ENCODE measurements at places on chromosomes 7 and 10. TPM values are rescaled to one million over a fixed set of nuclear protein-coding genes. Genes with fewer than 3 reads are reported as not detected.

NACAD gene
- 0.16 TPM for total RNA-seq

DNA sequence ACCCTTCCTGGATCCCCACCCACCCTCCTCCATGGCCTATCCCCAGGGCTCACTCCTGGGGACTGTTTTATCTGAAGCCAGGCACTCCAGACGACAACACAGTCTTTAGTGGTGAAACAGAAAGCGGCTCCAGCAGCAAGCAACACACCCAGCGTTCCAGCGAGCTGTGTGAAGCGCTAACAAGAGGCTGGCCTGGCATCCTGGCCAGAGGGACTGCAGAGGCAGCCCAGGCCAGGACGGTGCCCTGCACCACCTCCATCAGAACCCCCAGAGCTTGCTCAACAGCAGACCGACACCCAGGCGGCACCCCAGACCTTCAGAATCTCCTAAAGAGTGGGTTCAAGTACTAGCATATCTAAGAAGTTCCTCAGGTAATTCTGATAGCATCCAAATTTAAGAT, 2.0 kb upstream of the CPXM2 start:
- no peak for DNase-seq

DNA sequence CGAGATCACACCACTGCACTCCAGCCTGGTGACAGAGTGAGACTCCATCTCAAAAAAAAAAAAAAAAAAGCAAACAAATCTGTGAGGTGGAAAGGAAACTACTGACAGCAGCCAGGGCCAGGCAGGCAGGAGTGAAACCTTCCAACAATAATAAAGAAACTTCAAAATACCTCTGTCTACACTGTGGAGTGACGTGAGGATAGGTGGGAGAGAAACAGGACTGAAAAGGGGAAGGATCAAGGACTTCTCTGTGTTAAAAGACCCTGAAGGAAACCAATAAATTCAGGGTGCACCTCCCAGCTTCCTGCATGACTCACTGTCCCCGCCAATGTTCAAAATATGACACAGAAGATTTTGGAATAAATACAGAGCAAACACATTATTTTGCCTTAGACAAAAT, 82.9 kb downstream of the KIAA1549 start:
- DNase-seq, result peak; percentile 51

DNA sequence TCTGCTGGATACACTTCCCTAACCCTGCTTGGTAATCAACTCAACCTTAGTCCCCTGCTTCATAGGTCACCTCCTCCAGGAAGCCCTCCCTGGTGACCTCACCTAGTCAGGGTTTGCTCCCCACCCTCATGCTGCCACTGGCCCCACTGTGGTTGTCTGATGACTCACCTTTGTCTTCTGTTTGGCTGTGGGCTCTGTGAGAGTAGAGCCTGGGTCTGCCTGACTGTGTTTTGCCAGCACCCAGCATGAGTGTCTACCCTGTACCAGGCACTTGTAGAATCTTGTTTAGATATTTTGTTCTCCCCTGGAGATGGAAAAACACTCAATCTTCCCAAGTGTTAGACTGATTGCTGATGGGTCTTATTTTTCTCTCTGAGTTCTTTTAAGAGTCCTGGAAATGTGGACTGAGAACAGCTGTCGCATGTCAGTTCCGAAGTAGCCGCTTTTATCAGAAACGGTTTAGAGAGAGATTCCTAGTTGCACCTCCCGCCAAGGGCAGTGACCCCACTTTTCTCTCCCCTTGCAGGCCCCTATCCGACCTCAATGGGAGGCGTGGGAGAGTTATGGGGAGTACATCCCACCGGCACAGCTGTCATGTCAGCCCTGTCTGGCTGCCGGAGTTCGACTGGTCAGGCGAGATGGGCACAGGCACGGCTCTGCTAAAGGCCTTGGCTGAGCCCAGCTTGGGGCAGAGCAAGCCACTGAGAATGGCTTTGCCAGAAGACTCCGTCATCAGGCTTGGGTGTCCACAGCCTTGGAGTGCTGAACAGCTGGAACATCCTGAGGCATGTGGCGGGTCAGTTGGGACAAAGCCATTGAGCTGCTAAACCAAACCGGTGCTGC, 134.3 kb downstream of the GRK5 start:
- peak; percentile 58 for DNase-seq

DNA sequence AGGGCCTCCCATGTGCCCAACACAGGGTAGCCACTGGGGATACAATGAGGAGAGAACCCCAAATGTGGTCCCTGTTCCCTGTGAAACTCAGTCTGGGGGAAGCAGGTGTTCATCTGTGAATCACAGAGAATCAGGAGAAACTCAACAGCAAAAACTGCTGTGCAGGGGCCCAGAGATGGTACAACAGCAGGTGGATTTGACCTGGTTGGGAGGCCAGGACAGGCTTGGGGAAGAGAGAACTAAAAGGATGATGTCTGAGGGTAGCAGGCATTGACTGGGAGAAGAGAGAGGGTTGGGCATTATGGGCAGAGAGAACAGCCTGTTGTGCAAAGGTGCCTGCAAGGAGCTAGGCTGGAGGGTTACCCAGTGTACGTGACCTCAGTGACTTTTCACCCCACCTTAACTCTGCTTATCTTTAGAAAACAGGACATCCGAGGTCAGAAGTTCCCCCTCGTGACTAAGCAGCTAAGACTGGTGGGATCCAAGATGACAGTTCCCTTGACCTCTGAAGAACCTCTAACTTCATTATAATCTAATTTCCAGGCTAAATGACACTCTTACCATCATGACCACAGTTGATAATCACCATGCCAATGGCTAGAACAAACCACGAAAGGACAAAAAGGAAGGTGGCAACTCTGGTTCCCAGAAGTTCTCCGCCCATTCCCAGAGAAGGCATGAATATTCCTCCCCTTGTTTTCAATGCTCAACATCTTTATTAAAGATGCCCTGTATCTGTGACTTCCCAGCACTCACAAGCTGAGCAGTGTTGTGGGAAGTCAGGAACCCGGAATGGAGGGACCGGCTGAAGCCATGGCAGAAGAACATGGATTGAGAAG, 5.1 kb upstream of the ADAMTS14 start:
- no peak for DNase-seq

DNA sequence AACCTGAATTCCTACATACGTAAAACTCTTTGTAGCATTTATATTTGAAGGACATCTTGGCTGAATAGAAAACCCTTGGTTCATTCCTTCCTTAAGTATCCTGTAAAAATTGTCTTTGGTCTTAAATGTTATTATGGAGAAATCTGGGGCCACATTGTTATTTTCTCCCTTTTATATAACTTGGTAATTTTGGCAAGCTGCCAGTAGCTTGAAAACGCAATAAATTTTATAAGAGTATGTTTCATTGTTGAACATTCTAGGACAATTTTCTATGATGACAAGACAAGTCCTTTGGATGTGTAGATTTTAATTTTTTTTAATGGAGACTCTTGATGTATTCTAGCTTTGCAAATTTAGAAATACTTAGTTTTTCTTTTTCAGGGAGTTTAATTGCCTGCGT, 191.9 kb downstream of the ABCA13 start:
- no peak for DNase-seq

DNA sequence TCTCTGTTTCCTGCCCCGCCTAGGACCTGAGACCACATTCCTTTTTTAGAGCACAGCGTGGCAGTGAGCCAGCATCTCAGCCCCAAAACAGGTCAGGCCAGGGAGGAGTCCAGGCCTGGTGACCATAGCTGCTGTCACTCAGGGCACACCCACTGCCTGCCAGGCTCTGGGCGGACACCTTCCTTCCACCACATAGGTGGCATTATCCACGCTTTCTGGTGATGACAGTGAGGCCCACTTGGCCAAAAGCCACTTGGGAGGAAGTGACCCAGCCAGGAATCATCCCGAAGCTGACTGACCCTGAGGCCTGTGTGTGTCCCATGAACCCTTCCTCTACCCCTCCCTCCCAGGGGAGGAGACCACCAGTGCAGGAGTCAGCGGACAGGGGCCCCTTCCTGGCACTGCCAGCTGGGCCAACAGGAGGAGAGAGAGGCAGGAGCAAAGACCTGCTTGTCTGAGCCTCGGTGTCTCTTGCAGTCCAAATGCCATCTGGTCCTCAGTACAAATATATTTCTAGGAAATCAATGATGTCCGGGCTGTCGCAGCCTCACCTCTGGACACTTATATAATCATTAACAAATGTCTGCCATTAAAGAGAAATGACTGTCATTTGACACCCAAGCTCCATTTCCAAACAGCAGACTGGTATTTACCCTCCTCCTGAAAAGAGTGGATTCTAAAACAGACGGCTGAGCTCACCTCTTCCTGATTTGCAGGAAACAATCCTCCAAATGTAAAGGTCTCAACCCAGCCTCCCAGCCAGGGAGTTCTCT, 63.0 kb downstream of the ABRAXAS2 start:
- no peak for DNase-seq

- DNase-seq, result peak; percentile 82
Measured at GRCh38 chr7:2510909-2511768, 8.4 kb upstream of the LFNG start.

DNA sequence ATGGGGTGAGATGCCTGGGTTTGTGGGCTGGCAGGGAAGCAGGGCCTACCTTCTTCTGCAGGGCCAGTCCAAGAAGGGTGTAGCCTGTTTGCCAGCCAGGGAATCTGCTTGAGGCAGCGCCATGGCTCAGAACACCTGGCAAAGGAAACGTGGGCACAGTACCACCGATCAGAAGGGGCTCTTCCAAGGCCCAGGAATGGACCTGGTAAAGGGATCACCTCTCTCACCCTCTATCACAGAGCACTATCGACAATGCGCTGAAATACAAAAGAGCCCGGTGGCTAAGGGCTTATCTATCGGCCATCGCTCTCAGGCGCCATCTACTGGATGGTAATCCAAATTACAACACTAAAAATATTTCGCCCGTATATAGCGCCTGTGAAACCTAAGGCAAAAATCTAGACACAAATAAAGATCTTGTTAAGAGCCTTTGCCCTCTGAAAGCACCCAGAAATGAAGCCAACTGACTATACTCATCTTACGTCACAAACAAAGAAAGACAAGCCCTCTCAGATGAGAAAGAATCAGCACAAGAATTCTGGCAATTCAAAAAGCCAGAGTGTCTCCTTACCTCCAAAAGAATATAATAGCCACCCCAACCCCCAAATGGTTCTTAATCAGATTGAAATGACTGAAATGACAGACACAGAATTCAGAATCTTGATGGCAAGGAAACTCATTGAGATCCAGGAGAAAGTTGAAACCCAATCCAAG, 217.8 kb upstream of the HPS1 start:
- DNase-seq, result peak; percentile 57

DNA sequence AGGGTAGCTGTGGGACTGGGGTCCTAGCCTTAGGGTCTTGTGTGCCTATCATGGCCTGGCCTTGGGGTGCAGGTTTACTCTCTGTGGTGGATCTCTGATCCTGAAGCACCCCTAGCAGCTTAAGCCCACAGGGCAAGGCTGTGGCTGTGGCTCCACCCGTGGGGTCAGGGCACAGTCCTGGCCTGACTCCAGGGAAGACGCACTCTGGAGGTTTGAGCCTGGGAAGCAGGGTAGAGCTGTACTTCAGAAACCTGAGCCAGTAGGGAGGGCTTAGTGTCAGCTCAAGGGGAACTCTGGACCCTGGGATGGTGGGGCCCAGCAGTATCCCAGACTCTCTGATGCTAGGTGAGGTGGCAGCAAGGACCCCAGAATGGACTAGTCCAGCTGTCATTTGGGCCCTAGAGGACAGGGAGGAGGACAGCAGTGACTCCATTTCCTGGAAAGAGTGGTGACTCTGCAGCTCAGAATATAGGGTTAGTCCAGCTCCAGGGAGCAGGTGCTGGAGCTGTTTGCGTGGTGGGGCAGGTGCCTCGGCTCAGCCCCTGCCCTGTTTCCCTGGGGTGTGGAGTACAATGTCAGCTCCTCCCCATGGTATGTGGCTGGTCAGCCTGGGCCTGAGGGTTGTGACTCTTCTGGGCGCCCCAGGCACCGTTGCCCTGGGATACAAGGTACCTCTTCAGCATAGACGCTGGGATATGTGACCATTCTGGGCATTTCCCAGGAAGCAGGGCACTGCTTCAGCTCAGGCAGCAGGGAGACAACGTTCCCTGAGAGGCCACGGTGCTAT, 15.8 kb downstream of the GTPBP4 start:
- no peak for DNase-seq

DNA sequence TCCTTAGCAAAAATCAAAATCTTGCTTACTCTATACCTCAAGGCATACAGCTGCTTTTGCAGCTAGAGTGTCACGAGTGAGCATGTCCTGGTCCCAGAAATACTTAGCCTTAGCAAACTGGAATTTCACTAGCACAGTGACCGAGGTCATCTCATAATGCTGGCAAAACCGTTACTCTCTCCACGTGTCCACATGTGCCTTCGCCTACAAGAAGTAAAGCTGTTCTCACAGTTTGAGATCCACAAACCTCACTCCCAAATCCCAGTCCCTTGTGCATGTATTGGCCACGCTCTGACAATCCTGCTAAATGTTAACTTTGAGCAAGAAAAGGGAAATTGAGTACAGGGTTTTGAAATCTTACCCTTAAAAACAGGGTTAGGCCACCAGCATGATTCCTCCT, 111.0 kb upstream of the PLXDC2 start:
- DNase-seq, result no peak
